Activated T-helper 17 cell treated with anti-CD3 and anti-CD28 coated beads, Interleukin-2, amount 50 U/mL, for 72 hours (primary cell): ENCODE measurements at places on chromosomes 3 and 15. TPM values are rescaled to one million over a fixed set of nuclear protein-coding genes. Genes with fewer than 3 reads are reported as not detected.

DNA sequence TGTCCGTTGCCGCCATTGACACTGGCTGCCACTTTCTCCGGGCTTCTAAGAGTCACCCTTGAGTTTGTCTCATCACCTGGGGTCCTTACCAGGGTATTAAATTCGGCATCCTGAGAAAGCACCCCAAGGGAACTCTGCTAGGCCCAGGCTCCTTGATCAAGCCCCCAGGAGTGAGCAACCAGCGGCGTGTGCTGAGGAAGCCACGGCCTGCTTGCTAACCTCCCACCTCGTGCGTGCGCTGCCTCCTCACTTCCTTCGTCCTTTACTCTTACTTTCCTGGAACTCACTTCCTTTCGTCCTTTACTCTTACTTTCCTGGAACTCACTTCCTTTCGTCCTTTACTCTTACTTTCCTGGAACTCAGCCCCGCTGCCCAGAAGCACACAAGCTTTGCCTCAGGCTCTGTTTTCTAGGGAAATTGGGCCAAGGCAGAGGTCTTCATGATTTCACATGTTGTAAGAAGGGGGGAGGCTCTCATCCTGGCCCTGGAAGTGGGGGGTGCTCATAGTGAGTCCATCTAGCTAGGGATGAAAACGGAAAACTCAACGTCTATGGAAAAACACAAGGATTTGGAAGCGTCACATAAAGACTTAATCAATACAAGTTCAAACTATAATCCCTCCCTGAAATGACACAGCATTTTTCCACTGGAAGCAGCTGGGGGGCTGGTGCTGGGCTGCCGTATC lies 36.7 kb upstream of the BDH1 start:
- ATAC-seq: peak; percentile 83

DNA sequence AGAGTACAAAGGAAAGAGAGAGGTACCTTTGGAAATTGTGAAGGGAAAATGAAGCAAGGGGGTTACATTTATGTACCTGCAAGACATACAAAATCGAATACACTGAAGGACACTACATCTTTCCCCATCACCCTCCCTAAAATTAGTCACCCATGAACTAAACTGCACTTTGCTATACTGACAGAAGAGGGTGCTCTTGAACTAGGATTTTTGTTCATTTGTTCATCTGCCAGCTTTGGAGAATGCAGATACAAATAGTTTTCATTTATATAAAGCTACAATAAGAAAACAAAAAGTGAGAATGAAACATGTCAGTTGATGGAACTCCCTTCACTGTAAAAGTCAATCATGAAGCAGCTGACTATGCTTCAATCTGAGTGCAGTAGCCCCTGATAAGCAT lies 55.7 kb downstream of the PCCB start:
- no peak for ATAC-seq

DNA sequence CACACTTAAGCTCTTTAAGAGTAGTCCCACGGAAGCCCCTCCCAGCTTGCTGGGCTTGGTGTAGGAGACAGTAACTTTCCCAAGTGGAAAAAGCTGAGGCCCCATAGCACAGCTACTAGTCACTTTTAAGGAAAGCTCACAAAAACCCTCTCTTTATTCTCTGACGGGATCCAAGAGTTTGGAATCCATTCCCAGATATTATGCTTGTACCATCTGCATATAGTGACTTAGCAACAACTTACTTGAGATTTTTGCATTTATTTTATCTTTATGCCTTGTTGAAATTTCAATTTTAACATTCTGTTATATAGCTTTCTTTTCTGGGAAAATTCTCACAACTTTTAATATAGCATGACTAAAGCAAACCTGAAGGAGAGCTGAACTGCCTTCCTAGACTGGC lies 19.5 kb downstream of the GPR15 start:
- ATAC-seq: no peak

GRCh38 chr3:76044601-76045600 lies 259.6 kb upstream of the ZNF717 start:
- ATAC-seq: no peak

Gene LRRC34
- 1.7 TPM for total RNA-seq

Gene EBLN2
- total RNA-seq: 8.2 TPM

Gene TICRR
- total RNA-seq: 22.7 TPM

DNA sequence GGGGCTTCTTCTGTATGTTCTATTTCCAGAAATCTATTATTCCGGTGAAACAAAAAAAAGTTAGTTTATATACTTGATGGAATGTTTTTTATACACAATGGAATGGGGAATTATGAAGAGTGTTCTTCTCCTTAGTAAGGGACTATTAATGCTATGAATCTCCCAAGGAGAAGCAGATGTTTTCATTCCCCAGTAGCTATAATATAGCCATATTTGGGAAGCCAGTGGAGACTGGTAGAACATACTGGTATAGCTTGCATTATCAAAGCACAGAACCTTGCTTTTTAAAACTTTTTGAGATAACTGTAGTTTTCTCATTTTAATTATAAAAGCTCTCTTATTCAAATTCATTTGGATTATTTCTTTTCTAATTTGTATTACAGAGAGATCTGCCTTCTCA lies 38.3 kb downstream of the ADGRG7 start:
- no peak for ATAC-seq

DNA sequence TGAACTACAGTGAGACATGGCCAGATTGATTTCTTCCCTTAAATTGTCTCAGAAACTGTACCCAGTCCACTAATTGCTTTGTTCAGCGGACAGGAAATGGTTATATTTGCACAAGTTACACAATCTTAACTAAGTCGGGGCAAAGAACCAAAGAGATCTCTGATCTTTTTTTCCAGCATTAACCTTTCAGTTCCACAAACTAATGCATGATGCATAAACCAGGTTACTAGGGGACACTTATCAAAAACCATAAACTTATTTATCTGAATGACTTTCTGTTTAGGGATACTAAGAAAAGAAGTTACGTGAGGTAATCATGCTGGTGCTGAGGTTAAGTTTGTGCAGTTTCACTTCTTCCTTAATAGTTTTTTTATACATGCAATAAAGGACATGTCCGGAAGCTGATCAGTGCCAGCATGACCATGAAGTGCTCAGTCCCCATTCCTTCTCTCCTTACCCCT lies 22.4 kb downstream of the FNDC3B start:
- peak; percentile 24 for ATAC-seq

DNA sequence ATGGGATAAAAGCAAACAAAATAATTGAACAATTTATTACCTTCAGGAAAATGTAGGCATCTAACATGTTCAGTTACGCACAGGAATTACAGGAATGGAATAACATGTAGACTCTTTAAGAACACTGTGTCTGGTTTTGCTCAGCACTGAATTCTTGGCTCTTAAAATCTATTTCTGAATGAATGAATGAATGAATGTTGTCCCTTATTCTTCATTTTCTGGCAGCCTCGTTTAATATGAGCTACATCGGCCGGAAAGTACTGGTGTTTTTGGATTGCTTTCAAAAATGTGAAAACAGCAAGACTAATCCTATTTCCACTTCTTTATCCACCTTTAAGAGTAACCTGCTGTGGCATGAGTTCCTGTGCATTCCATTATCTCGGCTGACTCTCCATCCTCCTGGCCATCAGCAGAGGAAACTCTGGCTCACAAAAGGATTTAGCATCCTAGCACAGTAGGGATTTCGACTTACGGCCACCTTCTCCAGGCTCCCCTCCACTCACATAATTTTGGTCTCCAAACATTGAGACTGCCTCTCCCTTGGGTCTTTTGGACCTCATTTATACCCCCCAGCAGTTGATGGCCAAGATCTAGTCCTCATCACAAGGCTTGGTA lies 145.3 kb downstream of the FOXP1 start:
- no peak for ATAC-seq

Gene CNTN6
- total RNA-seq: not detected
